ENCODE measurements at places on chromosomes 11 and 22.

- no peak for DNase-seq
Measured at GRCh38 chr22:37507731-37508130, 11.5 kb downstream of the CARD10 start.

DNA sequence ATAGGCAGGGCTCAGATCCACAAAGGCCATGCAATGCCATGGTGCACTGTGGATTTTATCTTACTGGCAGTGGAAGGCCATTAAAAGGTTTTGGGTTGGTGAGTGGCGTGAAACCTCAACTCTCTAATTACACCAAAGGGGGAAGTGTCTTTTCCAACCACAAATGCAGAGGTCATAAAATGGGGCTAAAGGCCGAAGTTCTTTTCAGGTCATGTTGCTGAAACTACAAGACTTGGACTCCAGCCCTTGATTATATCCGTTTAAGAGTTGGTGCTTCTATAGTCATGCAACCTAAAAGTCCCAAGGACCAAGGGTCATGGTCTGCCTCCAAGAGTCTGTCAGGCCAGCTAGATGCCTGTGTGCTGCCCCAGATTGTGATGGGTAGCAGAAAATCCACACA, 434.3 kb downstream of the RAB38 start:
- no peak for DNase-seq

DNA sequence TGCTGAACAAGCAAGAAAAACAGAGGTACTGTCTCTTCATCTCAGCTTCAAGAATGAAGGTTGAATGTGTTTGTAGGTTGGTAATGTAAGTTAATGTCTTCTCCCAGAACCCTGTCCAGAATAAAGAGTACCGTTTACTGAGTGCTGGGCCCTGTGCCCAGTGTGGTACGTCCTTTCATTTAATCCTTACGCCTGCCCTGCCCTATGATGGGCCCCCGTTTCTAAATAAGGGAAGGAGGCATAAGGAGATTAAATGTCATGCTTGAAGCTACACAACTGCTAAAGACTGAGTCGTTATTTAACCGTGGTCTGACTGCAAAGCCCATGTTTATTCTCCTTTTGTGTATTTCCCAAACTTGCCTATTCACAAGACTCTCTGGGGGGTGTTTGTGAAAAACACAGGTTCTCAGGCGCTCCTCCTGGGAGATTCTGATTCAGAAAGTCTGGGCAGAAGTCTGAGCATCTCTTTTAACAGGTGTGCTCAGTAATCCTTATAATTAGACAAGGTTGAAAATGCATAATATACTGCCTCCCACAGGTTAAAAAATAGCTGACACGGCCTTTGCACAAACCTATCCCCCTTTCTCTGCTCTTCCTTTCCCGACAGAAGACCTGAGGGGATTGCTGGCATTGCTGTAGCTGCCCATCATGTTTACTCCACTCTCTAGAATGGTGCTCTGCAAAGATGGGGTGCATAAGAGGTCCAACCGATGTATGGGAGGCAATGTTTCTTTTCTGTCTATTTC, 56.3 kb upstream of the ZBTB44 start:
- DNase-seq: peak; percentile 13

- DNase-seq: peak; percentile 91
Measured at GRCh38 chr11:44564670-44565210, 723 bp upstream of the CD82 start.

GRCh38 chr11:73734993-73735392, 25.9 kb downstream of the RAB6A start:
- DNase-seq: peak; percentile 28

GRCh38 chr11:93773045-93773477, 11.0 kb upstream of the MED17 start:
- DNase-seq: no peak

DNA sequence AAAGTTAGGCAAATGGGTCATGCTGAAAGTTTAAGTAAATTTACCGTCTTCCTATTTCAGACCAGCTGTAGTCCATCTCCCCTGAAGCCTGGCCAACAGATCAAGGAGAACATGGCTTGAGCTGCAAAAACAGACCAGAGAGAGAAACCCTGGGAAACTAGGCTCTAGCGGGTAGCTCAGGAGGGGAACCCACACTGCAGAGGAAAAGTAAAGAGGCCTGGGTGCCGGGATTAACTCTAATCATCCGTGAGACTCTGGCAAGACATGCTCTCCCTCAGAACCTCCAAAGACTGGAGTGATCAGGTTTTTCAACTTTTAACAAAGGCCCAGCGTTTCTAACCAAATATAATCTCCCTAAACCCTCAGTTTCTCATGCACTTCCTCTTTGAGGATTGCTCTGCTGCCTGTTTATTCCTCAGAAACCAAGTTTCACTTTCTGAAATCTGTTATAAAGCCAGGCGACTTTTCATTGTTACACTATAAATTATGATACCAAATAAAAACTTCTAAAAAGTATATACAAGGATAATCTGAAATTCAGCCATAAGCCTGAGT, 67.5 kb downstream of the GAB2 start:
- peak; percentile 10 for DNase-seq

DNA sequence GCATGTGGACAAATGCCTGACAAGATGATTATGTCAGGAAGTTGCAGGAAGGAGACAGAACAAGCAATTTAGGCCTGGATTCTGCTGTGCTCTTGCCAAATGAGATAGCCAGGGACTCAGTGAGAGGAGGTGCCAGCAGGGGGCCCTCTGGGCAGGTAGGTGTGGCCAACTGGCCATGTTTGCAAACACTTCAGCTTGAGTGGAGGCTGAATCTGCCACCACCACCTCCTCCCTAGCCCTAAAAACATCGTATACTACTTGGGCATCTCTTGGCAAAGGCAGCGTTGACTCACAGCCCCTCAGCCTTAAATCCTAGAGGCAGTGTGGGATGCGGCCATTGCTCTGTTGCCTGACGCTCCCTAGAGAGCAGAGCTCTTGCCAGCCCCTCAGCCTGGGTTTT, 95.1 kb upstream of the PLET1 start:
- no peak for DNase-seq

- no peak for DNase-seq
Measured at GRCh38 chr11:113082341-113082955, 121.2 kb downstream of the NCAM1 start.

DNA sequence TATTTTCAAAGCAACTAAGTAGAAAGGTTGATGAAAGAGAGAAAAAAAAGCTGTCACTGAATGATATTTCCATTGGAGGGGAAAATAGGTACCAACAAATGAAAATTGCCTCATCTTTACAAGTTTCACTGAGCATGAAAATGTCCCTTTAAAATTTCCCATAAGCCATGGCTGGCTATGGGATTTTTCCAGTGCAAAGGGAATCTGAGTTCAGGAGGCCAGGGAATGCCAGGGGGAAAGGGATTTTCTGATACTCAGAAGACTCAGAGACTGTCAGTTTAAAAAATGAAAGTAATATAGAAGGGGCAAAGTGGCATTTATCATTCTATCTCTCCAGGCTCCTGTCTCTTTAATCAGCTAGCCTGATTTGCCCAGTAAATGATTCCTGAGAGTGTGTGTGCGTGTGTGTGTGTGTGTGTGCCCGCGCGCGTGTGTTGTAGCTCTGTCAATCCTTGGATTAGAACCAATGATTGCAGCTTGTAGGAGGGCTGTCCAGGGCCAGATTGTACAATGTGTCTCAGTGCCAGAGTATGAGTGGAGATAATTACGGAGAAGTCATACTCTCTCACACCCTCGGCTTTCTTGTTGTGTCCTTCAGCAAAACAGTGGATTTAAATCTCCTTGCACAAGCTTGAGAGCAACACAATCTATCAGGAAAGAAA, at the start of gene NTM:
Gene NTM, plus strand, starts transcription at position 526 of the 662 bp plus-strand sequence.
- DNase-seq: peak; percentile 17

GRCh38 chr11:9834291-9834690, 170.4 kb downstream of the SWAP70 start:
- DNase-seq: no peak

All from kidney tubule cell (primary cell).